ENCODE measurements at places on chromosomes 3 and 15.

GRCh38 chr3:10432156-10432845 is 73.1 kb downstream of the ATP2B2 start:
- DNase-seq: no peak

DNA sequence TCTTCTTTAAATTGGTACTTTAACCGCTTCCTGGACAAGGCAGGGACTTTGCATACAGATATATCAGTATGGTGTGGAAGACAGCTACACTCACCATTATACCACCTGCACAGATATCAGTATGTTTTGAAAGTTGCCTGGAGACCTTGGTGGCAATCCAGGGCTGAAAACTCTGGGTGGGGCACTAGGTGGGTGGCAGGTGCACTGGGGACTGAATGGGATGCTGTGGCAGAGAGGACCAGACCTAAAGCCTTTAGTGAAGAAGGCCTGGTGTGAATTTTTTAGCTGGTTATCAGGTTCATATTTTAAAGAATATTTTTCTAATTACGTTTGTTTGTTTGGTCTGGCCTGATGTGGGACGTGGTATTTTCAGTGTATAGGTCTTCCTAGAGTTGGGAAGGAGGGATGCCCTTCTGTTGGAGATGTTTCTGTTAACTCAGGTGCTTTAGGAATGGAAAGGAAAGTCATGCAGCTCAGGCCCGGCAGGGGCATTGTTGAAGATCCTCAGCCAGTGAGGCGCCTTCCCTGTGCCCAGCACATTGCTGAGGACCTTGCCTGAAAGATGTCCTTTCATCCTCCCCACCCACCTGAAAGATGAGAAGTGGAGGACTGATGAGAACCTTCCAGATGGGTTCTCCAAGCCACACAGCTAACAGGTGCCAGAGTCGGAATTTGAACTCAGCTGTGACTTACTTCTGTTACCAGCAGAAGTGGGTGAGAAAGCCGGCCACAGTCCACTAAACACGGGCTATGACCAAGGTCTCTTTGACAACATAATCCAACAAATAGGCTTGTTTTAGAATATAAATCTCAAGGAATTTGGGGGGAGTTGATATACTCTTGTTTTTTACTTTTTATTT is 77.3 kb downstream of the APBA2 start:
- DNase-seq: no peak

GRCh38 chr3:129341331-129342141 is 62.9 kb downstream of the HMCES start:
- DNase-seq: no peak

DNA sequence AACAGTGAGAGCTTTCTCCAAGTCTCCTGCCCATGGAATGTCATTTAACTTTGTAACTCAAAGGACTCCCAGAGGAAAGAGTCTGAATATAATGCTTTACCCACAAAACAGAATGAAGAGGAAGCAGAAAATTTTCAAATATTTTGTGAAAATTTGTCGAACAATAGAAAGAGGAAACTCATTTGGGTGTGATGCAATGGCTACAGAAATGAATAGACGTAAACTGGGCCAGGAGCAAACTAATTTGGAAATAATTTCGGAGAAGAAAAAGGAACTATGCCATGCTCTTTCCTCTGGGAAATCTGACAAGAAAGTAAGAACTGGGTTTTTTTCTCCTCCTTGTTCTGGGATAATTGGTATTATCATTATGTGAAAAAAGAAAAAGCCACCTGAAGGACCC is 11.2 kb upstream of the SUMF1 start:
- no peak for DNase-seq

DNA sequence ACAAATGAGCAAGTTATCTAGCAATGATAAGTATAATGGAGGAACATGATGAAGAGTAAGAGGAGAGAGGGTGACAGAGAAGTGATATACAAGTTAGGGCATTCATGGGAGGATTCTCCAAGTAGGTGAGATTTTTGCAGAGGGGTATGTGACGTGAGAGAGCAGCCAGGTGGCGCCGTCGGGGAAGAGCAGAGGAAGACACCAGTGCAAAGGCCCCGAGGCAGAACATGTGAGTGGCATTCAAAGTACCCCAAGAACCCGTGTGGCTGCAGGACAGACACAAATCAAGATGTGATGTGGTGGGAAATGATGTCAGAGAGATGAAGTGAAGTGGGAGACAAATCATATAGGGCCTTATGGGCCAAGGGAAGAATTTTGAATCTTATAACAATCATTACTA is 81.8 kb upstream of the GRM7 start:
- DNase-seq: no peak

DNA sequence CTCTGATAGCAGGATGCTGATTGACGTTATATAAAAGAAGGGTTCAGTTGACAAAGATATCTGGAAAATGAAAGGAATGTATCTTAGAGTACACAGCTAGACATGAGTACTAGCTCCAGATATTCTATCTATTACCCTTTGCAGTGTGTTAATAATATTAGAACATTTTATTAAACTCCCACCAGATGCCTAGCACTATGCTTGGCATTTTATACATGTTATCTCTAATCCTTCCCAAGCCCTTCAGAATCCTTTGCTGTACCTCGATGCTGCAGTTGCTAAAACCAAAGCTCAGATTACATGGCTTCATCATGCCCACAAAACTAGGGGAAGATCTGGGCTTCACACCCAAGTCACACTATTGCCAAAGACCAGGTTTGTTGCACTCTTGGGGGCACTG is 350.1 kb upstream of the AZI2 start:
- no peak for DNase-seq

GRCh38 chr15:76341366-76342057 is 4.9 kb downstream of the ISL2 start:
- no peak for DNase-seq

DNA sequence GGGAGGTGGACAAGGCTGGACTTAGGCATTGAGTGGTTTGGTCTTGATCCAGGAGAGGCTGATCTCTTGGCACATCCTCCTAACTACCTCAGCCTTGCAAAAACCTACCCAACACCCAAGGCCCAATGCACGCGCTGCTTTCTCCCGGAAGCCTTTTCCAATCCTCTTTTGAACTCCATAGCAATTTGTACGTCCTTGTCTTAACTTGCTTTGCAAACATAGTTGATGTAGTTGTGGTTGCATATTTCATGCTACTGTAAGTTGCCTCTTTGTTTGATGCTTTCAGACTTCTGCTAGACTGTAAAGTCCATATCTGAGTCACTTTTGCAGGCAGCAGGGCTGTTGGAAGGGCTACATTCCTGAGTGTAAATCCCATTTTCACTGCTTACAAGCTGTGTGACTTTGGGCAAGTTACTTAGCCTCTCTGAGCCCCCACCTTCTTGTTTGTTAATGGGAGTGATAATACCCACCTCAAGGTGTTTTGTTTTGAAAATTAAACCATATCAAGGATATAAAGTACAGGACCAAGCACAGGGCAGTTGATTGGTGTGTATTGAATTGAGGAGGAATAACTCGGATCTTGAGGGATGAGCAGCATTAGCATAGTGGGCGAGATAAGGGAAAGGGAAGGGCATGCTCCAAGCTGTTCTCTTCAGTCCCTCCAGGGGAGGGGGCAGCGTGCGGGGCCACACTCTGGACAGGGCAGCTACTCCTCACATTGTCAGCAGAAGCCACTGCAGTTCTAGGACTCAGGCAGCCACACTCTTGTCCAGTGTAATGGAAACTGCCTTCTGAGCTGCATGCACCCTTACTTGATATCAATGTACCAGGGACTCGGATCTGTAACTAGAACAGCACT is 28.8 kb downstream of the SIAH2 start:
- no peak for DNase-seq

- no peak for DNase-seq
These were observed 123.2 kb upstream of the TMC3 start for GRCh38 chr15:81497238-81497637.

GRCh38 chr15:47364230-47365141 is 352.8 kb upstream of the SEMA6D start:
- no peak for DNase-seq

- DNase-seq: no peak
These were observed 2.1 kb upstream of the SRPRB start for GRCh38 chr3:133803469-133803868.

DNA sequence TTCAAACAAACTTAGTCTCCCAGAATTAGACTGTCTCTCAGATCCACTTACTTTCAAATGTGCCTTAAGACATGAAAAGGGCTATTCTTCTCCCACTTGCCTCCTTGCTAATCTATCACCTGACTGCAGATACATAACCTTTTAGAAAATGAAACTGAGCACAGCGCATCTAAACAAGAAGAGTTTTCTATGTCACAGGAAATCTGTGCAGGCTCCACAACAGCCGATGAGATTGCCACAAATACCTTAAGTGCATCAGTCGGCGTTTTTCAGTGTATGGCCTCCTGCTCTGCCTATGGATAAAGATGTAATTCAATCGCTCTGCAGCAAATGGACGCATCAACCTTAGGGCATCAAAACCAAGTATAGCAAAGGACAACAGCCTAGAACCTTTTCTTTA is 544.2 kb downstream of the FOXP1 start:
- DNase-seq: no peak

- no peak for DNase-seq
These were observed 683 bp downstream of the UBE2Q2 start for GRCh38 chr15:75843678-75844581.

DNA sequence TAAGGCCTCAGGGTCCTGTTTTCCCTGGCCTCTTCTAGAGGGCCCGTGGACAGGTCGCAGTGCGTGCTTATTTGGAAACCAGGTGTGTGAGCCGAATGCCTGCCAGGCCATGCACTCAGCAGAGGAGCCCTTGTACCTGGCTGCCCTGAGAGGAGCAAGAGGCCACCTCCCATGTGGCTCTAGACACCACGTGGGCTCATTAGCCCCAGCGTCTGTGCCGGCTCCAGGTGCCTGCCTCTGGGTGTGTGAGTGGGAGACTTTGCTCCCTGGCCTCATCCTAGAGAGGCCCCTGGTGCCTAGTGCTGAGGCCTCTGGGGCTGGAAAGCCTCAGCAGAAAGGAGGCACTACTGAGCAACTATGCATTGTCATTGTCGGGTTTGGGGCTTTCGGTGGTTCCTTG is 50.4 kb downstream of the KLF13 start:
- DNase-seq: no peak

GRCh38 chr3:37921025-37921424 is 59.3 kb downstream of the CTDSPL start:
- DNase-seq: no peak

DNA sequence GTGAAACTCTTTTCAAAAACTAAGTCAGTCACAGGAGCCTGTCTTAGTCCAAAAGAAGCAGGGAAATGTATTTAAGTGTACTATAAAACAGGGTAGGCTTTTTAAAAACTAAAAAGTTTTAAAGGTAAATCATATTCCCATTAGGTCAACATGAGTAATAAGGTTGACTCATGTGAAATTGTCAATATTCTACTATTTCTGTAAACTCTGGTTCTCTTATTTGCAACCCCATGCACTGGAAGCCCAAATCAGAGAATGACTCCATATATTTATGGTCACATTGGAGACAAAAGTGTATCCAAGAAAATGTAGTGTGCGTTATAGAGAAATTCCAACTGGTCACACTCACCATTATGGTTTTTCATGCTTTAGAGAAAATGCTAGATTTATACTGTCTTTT is 600.3 kb upstream of the TGFBR2 start:
- no peak for DNase-seq

DNA sequence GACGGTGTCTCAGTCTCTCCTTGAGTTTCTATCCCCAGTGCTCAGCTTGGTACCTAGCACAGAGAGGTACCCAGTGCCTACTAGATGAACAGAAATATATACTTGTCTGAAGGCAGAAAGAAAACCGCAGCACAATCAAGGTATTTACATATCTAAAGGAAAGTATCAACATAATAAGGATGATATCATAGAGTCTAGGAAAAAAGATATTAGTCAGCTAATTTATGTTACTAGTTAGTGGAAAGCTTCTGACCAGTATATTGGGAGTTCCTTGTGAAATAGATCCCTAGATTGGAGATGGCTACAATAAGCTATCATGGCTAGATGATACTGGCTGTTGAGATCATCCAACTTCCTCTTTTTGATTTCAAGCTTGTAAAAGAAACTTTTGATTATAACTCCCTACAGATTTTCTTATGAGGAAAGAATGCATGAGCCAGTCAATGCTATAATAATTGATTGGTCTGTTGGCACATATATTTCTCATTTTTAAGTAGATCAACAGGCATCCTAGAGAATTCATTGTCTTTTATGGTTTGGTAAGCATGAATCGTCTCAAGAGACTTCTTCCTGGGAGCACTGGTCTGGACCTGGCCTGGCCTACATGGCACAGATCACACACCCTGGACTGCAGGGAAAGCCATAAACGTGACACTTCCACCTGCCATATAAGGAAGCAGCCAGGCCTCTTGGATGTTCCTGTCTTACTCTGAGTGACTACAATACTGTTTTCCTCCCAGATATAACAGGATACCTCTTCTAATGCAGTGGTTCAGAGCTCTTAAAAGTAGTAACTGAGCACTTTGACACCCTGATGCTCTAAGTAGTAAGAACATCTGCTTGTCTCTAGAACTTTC is 60.7 kb downstream of the IMPG2 start:
- no peak for DNase-seq

GRCh38 chr15:31285772-31286261 is 40.8 kb upstream of the KLF13 start:
- DNase-seq: no peak

GRCh38 chr3:107817076-107817475 is 273.8 kb downstream of the CD47 start:
- DNase-seq: no peak

GRCh38 chr3:113659101-113659541 is 37.3 kb downstream of the USF3 start:
- peak; percentile 75 for DNase-seq

- no peak for DNase-seq
These were observed 91.5 kb downstream of the ATG7 start for GRCh38 chr3:11363715-11364114.

GRCh38 chr15:66756295-66756694 is 54.3 kb downstream of the SMAD6 start:
- no peak for DNase-seq

DNA sequence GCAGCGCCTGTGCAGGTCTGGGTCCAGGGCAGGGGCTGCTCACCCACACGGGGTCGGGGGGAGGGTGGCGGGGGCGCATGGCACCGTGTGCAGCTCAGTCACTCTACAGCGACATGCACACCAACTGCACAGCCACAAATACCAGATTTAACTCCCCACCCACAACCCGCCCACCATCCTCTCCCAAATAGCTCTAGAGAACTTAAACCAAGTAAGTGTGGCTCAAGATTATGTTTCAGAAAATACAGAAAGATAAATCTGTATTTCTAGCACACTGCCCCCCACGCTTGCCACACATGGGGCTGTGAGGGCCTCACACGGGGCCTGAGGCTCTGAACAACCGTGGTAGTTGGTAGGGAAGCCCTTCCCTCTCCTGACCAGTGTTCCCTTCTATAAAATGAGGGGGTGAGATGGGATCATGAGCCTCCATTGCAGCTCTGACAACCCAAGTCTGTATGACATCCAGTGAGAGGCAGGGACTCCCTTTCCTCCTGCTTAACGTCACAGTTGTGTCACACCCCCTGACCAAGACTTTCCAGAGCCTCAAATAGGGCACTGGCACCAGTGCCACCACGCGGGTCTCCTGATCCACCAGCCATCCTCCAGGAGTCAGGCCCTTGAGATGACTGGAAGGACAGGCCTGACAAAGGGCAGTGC is 23.1 kb downstream of the POC1A start:
- DNase-seq: no peak
